Activated naive CD4-positive, alpha-beta T cell treated with anti-CD3 and anti-CD28 coated beads, Interleukin-2, amount 50 U/mL, for 16 hours (primary cell): ENCODE measurements at places on chromosomes 2 and 18.

- DNase-seq, result no peak
These were observed 364.7 kb downstream of the TXNL1 start for GRCh38 chr18:56273541-56274219.

- DNase-seq, result no peak
These were observed 407.0 kb upstream of the CDH19 start for GRCh38 chr18:67010919-67011318.

DNA sequence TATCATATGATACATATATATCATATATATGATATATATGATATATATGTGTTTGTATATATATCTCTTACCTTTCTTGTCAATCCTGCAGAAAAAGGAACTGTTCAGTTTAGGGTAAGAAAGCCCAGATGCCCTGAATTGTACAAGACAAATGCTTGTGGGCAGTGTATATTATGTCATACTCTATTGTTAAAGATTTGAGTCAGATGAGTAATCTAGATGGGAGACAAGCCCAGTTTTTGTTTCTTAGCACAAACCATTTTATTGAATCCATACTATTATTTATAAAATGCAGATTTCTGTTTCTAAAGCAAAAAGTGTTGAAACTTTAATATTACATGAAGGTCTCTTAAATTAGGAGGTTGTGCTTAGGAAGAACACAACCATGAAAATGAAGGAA lies 90.6 kb downstream of the VRK2 start:
- DNase-seq, result no peak

DNA sequence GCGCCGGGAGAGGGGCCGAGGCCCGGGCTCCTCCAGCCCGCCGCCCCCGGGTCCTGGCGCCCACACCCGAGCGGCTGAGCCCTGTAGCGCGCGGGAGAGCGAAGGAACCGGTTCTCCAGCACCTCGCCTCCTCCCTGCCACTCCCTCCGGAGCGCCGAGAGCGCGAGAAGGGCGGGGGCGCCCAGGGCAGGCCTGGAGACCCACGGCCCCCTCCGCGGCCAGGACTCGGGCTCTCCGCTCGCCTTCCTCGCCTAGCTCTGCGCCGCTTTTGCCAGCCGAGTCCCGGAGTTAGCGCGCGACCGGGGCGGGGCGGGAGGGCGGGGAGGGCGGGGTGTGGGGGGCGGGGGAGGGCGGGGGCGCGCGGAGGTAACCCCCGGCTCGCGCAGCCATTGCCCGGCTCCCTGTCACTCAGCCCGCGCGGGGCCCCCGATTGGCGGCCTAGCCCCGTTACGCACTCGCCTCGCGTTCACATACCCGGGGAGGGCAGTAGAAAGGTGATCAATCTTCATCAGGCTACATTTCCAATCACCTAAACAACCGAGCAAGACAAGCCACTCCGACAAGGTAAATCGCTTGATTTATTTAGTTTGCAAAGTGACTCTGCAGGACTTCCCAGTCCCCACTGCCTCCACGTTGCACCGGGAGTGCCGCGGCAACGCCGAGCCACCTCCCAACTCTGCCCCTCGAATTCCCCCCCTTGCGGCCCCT lies at the start of gene OTX1:
Gene OTX1 (plus strand): TSS at position 497 of the 708 bp plus-strand sequence. CDS start 2,161 bp downstream, outside the sequence.
- peak; percentile 47 for DNase-seq

GRCh38 chr18:43648002-43648401 lies 370.7 kb upstream of the SYT4 start:
- no peak for DNase-seq

DNA sequence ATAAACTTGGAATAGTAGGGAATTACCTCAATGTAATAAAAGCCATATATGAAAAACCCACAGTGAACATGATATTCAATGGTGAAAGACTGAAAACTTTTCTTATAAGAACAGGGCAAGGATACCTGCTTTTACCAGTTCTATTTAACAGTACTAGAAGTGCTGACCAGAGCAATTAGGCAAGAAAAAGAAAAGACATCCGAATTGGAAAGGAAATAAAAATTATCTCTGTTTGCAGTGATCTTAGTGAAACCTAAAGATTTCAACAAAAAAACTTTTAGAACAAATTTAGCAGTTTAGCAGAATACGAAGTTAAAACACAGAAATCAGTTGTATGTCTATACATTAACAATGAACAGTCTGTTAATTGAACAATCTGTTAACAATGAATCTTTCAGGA lies 69.1 kb downstream of the MIB1 start:
- no peak for DNase-seq

GRCh38 chr2:101843048-101843447 lies 145.5 kb downstream of the MAP4K4 start:
- DNase-seq, result no peak

- DNase-seq, result no peak
These were observed 98.1 kb upstream of the BCL2L11 start for GRCh38 chr2:111022633-111023032.

DNA sequence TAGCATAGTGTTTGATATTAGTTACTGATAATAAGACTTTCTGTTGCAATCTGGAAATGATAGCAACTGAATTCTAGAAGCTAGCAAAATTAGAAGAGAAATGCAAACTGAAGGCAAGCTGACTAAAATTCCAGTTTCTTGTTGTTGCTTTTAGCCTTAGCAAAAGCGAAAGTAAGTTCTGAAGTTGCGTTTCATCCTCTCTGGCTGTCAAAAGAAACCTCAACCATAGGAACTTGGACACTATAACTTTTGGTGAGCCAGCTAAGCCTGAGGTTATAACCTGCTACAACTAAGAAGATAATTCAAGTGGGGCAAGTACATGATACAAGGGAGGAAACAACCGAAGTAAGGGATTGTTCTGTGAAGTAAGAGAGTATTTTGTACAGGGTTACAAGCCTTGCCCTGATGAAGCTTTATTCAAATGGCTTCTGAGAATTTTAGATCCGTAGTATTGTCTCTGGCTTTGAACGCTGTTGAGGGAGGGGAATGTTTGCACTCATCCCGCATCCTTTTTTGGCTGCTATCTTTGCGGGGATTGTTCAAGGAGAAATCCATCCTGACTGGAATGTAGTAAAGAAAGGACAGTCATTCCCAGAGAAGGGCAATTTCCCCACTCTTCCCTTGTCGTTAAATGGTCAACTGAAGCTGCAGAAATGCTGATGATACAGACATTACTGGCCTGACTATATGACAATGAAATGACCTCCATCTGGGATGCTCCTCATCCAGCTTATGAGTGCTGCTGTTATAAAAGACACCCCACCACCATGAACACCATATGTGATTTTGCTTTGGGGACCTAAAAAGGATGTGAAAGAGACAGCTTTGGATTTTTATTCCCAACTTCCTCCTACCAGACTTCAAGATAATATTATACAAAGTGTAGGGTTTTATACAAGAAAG lies 7.0 kb upstream of the TMX3 start:
- DNase-seq, result no peak

GRCh38 chr2:85516653-85517389 lies 22.1 kb upstream of the MAT2A start:
- no peak for DNase-seq

DNA sequence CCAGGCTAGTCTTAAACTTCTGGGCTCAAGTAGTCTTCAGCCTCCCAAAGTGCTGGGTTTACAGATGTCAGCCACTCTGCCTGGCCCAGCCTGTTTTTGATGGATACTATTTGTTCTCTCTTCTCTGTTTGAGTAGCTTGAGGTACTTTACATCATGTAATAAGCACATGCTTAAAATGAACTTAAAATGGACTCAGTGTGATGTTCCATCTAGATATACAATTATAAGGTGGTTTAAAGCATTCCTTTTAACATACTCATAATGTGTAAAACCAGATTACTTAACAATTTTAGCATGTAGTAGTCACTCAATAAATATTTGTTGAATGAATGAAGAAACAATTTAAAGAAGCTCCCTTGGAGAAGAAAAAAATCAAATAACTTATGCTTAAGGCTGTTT lies 9.6 kb downstream of the PTPRM start:
- DNase-seq, result no peak

DNA sequence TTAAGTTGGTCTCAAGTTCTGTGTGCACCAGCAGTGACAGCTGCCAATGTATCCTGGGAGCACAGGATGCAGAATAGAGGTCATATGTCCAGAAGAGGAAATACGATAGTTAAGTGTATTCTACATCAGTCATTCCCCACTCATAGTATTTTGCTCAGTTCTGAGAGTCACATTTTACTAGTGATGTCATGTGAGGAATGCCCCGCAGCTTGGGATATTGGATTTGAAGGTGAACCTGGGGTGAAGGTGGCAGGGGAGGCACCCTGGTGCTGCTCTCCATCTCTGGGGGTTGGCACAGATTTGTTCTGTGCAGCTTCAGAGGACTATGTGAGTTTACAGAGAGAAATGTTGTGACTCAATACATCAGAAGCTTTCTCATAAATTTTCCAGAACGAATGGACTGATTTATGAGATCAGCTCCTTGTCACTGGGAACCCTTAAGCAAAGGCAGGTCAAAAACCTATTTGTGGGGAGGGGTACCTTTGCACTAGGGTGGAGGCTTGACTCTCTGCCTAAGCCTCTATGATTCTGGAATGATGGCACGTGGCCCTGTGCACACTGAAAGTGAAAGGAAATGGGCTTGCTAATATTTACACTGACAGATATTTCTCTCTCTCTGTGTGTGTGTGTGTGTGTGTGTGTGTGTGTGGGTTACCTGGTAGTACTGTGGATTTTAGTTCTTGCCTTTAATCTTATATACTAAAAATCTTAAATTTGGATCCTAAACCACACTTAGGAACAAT lies 95.9 kb downstream of the NEB start:
- peak; percentile 31 for DNase-seq

DNA sequence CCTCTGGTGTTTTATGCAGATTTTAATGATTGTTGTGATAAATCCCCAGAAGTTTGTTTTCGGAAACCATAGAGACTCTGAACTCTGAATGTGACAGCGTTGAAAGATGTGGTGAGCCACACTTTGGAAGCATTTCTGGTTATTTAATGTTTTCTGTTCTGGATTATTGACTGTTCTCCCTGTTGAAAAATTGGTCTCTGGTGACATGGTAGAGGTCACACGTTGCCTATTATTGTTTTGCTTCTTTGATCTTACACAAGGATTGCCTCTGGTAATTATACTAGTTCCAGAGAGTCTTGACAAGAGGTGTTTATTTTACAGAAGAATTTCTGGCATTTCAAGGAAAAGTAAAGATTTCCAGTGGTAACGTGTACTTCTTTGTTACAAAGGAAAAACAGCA lies 127.1 kb downstream of the GREB1L start:
- DNase-seq, result no peak

DNA sequence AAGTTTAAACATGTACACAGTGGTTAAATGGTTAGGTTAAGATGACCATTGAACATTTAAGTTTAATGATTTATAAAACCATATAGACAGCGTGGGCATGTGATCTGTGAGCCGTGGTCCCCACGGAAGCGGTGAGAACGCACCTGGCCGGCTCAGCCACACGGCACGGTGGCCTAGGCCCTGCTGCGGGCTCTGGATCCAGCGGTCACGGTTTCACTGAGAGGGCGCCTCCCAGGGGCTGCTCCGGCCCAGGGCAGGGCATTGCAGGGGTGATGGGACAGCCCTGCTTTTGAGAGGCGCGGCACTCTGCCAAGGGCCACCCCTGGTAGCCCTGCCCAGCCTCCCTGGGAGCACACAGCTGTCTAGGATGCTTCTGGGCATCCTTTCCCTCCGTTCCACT lies 124.9 kb downstream of the RGPD3 start:
- DNase-seq, result no peak

GRCh38 chr2:36452260-36452659 lies 96.7 kb downstream of the CRIM1 start:
- DNase-seq, result no peak

GRCh38 chr18:58769321-58769720 lies 95.4 kb upstream of the ZNF532 start:
- no peak for DNase-seq

DNA sequence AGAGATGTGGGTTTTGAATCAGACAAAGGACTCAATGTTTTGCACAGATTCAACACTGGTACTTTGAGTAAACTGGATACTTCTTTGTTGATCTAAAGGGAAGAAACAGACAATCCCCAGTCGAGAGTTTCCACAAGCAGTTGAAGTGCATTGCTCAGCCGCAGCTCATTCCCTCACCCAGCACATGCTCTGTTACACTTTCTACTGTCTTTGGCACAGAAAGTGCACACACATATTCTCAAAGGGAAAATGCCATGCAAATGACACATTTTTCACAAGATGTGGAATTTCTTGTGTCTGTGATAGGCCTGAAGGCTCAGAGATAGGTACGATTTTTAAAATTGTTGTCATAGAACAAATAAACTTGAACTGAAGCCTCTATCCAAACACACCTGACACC lies 258.9 kb upstream of the TRIB2 start:
- DNase-seq, result no peak

GRCh38 chr2:203797712-203798111 lies 69.9 kb upstream of the CTLA4 start:
- DNase-seq, result no peak

DNA sequence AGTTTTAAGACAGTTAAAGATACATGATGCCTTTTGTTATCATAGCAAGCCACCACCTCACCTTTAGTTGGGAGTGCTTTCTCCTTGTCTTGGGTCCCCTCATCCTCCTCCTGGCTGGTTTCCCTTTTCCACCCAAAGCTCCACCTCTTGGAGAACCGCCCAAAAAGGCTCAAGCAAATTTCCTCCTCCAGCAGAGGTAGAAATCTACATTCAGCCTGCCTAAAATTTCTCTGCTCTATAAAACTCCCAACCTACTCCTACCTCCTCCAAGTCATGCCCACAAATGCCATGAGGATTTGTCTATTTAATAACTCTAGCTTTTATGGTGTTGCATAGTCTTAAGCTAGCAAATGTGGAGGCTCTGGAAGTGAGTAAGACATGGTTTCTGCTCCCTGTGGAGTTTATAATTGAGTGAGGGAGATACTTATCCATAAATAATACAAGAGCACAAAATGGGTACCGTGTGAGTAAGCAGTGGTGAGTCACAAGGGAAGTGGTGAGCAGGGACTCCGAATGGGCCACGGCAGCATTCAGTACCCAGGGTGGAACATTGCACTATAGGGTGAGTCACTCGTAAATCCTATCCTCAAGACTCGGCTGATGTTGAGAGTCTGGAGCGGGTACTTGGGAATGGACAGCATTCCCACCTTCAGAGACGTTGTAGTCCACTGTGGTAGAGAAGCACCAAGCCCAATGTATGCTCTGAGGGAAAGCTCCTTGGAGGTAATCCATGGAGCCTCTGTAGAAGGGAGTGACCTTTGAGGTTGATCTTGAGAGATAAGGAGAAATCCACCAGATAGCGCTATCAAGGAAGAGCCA lies 146.3 kb downstream of the RTN4 start:
- peak; percentile 56 for DNase-seq

DNA sequence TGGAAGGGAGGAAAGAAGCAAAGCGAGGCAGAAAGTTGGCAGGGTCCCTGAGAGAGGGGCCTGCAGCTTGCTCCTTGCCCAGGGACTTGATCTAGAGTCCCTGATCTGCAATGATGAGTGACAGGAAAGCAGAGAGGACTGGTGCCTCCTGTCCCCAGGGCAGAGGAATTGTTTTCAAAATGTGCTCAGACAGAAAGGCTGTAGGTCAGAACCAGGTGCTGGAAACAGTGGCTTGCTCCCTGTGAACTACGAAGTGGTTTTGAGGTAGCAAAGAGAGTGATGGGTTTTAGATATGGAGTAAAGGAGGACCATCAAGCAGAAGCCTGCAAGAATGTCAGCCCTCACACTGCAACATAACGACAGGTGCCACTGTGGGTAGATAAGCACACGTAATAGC lies 164.9 kb upstream of the SERTAD2 start:
- DNase-seq, result no peak
